ENCODE measurements at places on chromosomes 6 and 20.

GRCh38 chr6:96227135-96227534, 211.4 kb downstream of the FUT9 start:
- DNase-seq = no peak

GRCh38 chr6:142843361-142843760, 101.6 kb downstream of the HIVEP2 start:
- no peak for DNase-seq

- DNase-seq = no peak
Observed at GRCh38 chr20:7994809-7995208, 24.8 kb downstream of the TMX4 start.

GRCh38 chr6:83431545-83432155, 799 bp upstream of the ME1 start:
- DNase-seq = no peak

DNA sequence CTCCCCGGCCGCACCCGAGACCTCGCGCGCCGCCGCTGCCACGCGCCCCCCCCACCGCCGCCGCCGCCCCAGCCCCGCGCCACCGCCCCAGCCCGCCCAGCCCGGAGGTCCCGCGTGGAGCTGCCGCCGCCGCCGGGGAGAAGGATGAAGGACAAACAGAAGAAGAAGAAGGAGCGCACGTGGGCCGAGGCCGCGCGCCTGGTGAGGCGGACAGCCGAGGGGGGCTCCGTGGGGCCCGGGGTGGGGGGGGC, 426 bp downstream of the ASXL1 start:
- no peak for DNase-seq

DNA sequence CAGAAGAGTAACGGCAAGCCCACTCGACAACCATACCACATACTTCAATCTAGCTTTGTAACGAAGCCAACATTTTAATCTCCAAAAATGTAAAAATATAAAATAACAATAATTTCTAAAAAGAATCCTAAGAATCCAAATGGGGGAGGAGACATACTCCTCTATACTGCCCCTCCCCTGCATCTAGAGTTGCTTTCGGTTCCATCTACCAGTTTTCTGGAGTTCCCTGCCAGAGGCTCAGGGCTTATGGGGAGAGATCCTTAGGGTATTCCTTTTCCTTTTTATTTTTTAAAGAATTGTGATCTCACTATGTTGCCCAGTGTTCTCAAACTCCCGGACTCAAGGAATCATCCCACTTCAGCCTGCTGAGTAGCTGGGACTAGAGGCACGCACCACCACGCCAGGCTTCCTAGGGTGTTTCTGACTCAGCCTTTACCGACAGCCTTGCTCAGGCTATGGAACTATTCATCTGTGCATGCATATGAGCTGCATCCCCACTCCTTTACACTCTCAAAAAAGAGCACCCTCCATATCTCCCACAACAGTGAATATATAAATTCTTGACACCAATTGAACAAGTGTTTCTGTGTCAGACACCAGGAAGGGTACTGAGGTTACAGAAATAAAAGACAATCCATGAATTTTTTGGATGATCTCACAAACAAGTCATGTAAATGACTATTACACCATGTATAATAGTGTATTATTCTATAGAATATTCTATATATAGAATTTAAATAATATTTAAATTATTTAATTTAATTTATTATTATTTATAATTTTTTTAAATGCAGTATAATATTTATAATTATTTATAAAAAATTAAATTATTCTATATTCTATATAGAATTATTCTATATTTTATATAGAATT, 40.7 kb upstream of the UBR2 start:
- no peak for DNase-seq

DNA sequence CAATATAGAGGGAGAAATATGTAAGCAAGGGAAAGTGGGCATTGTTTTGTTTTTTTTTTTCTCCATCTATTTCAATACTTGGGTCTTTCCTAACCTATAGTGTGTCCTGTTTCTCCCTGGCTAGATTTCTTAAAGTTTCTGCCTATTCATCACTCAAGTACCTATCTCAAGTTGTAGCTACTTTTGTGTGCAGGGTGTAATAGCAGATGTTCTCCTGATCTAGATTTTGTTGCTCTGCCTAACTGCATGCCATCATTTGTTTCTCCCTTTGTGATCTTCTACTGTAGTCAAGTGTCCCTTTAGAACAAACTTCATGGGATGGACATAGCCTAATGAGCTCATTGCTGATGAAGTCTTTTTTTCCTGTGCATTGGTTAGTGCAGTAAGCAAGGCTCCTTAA, 45.8 kb downstream of the TOP1 start:
- DNase-seq = no peak

- no peak for DNase-seq
Observed at GRCh38 chr20:38864662-38865061, 59.2 kb downstream of the PPP1R16B start.

DNA sequence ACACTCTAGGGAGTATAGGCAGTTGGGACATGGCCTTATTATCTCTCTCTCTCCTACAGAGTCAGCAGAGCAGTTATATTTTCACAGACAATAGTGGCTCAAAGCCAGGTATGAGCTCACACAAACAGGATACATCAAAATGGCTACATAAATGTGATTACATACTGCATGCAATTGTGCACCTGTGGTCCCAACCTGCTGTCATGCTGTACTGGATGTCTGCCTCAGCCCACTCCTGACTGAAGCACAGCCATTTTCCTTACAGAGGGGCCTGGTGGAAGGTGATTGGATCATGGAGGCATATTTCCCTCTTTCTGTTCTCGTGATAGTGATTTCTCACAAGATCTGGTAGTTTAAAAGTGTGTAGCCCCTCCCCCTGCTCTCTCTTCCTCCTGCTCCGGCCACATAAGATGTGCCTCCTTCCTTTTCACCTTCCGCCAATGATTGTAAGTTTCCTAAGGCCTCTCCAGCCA, 37.0 kb upstream of the SAMHD1 start:
- DNase-seq = no peak

DNA sequence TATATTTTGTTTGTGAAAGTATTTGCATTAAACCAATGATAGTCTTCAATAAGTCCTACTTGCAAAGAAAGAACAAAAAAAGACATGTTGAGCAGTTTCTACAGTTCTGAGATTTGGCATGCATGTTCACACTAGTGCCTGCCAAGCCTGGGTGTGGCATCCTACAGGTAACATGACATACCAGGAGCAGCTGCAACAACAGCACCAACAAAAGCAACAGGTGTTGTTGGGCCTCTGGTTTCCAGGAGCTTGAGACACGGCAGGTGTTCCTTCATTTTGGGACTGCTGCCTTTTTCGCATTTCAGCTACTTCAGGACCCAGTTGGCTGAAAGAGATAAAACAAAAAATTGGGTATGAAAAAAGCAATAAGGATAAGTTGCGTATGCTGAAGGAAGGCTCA, 41.2 kb upstream of the MTRF1L start:
- DNase-seq = no peak

- no peak for DNase-seq
Observed at GRCh38 chr6:29603930-29604329, 19.0 kb downstream of the OR2H2 start.

DNA sequence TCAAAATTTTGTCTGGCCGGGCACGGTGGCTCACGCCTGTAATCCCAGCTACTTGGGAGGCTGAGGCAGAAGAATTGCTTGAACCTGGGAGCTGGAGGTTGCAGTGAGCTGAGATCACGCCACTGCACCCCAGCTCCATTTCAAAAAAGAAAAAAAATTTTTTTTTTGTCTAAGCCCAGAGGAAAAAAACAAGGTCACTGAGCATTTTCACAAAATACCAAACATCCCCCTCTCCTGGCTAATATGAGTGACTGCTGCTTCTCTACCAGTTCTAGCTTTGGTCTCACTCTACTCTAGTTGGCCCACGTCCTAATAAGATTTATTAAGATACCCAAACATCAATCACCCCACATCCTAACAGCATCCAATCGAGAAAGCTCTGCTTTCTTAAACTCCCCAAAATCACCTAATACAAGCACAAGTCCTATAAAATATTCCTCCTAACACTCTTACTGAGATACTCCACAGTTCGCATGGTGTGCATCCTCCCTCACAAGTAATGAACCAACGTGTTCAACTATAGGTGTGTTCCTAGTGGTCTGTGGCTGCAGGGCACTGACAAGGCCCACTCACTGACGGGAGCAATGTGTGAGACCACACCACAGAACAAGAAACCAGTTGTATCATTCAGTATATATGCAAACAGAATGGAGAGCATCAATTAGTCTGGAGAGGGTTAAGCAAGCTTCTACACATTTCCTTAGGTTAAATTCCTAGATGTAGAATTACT, 64.2 kb downstream of the FKBP5 start:
- DNase-seq = no peak

- DNase-seq = no peak
Observed at GRCh38 chr6:124823240-124824111, 138.8 kb upstream of the RNF217 start.

- DNase-seq = no peak
Observed at GRCh38 chr6:136717716-136717990, 74.6 kb downstream of the MAP3K5 start.

DNA sequence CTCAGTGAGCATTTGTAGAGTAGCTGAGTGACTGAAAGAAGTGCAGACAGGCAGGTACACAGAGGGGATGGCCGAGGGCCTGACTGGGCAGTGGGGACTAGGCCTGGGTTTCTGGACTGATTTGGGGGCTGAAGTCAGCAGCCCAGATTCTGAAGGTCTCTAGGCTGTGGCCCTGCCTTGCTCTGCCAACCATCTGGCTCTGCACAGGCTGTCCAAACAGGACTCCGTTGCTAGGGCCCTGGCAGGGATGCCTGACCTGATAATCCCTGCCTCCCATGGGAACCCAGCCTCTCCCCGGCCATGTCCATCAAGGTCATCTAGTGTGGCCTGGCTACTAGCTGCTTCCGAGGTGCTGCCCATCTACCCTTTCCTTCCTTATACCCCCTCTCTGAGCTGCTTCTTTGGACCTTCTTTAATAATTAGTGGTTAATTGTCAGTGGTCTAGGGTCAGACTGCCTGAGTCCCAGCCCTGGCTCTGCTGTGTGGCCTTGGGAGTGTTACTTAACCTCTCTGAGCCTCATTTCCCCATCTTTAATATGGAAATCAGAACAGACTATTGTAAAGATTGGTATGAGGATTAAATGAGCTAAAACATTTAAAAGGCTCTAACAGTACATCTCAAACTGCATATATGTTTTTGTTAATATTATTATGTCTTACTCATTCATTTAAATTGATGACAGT, 137.9 kb downstream of the VEGFA start:
- DNase-seq = no peak

- no peak for DNase-seq
Observed at GRCh38 chr6:144047688-144048087, 39.6 kb upstream of the PLAGL1 start.

DNA sequence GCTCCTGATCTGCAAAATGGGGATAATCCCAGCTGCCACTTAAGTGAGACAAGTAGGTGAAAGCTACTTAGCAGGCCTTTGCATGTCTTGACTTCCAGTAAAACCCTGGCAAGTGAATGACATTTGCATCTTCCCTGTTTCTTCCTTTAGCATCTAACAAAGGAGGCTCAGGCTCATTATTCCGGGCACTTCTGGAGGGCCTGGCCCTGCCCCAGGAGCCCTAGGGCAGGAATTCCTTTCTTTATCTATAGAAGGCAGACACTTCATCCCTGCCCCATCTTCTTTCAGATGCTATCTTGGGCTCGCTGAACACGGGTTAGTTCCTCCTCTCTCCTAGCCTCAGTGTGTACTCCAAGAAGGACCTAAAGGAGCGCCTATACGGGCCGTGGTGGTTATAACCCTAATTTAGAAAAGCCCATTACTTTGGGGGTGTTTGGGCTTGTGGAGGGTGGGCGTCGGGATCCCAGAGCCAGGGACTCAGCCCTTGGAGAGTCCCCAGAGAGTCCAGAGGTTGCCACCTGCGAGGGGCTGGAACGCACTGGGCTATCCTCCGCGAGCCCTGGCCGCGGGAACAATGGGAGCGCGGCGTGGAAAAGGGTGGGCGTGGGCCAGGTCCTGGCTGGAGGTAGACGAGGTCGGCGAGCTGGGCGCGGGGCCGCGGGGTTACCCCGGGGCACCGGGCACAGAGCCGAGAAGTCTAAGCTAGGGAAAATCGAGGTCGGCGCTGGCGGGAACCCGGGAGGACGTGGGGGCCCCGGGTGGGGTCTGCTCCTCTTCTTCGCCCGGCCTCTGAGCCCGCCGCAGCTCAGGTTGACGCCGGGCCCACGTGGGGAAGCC, 62.8 kb upstream of the EPB41L1 start:
- no peak for DNase-seq

Data from AG09309 (cell line).